ENCODE measurements at places on chromosomes 12 and 14.

DNA sequence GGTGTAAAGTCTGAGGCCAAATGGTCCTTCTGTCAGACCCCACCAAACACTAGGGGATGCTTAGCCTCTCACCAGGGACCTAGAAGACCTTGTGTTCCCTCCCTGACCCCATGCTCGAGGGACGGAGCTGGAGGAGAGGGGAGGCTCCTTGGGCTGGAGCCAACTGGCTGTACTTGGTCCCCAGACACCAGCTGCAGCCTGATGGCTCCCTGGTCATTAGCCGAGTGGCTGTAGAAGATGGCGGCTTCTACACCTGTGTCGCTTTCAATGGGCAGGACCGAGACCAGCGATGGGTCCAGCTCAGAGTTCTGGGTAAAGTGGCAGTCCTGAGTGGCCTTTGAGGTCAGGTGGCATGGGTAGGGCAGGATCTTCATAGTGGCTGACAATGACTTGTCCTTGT, 29.0 kb downstream of the PAPLN start:
- no peak for DNase-seq

DNA sequence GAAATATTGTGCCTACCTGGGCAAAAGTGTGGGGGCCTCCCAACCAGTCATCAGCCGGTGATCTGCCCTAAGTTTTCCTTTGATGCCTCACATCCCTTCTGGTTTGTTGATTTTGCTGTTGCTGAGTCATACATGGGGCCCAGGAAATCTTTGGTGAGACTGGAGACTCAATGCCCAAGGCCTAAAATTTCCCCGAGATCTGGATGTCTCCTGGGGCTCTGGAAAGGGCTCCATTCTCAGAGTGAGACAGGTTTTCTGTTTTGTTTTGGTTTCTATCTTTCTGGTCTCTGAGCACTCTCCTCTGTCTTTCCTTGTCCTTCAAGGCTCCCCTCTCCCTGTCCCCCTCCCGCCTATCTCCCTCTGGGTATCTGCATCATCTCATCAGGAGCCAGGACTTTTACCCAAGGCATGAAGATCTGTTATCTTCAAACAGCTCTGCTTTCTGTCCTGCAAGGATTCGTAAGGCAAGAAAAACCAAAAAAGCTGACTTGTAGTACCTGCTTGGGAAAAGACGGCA, 152.8 kb upstream of the MAX start:
- DNase-seq, result no peak

- DNase-seq, result no peak
These were observed 5.0 kb upstream of the DUSP6 start for GRCh38 chr12:89357297-89357730.

DNA sequence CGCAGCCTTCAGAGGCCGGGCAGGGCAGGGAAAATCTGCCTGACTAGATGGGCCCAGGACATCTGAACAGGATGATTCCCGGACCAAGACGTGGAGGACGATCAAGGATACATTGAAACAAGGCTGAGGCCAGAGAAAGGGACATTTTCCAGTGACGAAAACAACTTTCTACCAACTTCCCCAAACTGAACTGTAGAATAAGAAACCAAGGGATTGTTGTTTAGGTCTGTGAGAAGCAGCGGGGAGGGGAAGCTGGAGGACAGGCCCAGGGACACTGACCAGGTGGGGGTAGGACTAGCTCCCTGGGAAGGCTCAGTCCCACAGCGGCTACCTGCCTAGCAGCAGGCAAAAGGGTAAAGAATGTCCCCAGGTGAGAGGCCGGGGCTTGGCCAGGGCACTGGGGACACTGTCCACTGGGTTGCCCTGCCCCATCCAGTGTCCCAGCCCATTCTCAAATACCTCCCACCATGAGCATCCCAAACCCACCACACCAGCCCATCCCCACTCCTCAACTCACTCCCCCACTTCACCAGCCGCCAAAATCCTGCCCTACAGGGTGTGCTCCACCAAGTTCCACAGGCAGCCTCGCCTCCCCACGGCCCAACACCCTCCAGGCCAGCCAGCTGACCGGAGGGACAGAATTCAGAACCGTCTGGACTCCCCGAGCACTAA, 995 bp downstream of the TNFRSF1A start:
- DNase-seq, result no peak

DNA sequence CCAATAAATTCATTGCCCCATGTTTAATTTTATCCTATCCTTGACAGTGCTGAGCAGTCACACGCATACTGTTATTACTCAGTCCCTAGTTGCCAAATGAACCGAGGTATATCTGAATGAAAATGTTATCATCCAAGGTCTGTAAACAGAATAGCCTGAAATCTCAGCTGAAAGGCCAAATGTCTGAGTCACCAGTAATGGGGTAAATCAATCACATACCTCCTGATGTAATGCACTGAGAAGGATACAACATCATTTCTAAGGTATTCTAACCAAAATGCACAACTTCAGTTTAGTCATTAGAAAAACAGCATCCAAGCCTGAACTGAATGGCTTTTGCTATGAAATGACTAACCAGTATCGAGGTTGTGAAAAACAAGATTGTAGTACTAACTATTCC, 228.6 kb downstream of the DPF3 start:
- no peak for DNase-seq

- no peak for DNase-seq
These were observed 823 bp upstream of the RAB5B start for GRCh38 chr12:55972911-55973598.

DNA sequence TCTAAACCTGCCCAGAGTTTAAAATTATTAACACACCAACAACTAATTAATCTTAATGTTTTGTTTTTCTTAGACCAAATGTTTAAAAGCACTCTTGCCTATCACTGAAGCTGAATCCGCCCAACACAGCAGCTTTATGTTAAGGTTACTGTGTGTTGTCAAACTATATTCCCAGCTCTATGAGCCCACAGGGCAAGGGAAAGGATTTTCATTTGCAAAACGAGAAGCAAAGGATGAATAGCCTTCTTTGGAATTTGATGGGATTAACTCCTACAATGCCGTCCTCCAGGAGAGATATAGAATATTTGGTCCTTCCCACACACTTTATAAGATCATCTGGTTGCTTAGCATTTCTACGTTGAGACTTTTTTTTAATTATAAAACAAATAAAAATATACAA, 43.7 kb downstream of the DUSP16 start:
- DNase-seq, result no peak

- DNase-seq, result no peak
These were observed 5.0 kb upstream of the EPS8 start for GRCh38 chr12:15794196-15794595.

GRCh38 chr12:69284131-69284530, 44.8 kb downstream of the CPSF6 start:
- DNase-seq, result peak; percentile 10

DNA sequence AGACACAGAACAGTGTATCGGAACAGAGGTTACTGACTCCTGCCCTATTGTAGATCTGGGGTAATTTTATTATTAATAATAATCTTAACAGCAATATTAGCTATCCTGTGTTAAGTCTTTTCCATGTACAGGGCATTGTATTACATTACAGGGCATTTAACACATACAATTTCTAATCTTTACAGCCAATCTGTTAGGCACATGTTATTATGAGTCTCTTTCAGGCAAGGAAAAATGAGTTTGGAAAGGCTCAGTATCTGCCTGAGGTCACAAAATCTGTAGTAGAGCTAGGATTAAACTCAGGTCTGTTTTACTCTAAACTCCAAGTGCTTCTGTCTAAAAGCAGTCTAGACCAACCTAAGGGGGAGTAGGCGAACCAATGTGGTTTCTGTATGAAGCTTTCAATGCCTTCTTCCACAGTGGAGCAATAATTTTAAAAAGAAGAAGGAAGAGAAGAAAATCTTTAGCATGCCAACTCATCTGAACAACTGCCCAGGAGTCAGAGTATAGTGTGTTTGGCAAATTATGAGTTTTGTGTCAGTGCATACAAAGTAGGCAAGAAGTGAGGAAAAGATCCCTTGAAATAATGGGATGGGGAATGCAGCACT, 192.6 kb downstream of the CHST11 start:
- DNase-seq, result no peak

- no peak for DNase-seq
These were observed 361.9 kb upstream of the FKBP4 start for GRCh38 chr12:2432856-2433255.

DNA sequence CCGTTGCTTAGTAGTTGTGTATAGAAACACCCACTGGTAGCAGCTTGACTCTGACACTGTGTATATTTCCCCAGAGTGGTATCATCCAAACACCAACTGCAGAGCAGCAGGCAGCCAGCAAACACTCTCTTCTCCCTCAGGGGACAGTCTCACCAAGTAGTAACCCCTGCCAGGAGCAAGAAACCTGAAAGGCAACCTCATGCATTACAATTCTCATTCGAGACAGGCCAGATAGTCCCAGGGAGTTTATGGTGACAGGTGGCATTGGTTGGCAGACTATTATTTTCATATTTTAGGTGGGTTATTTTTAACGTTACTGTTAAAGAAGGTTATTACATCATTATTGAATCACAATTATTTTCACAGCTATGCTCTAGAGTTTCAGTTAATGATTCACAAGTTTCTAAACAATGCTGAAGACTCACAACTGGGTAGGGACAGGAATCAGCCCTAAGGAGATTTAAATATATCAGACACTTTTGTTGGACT, 222.8 kb downstream of the EGLN3 start:
- DNase-seq, result no peak

- no peak for DNase-seq
These were observed 19.9 kb downstream of the CCND2 start for GRCh38 chr12:4293299-4293965.

- DNase-seq, result no peak
These were observed 156.7 kb downstream of the NUAK1 start for GRCh38 chr12:105982022-105982421.

DNA sequence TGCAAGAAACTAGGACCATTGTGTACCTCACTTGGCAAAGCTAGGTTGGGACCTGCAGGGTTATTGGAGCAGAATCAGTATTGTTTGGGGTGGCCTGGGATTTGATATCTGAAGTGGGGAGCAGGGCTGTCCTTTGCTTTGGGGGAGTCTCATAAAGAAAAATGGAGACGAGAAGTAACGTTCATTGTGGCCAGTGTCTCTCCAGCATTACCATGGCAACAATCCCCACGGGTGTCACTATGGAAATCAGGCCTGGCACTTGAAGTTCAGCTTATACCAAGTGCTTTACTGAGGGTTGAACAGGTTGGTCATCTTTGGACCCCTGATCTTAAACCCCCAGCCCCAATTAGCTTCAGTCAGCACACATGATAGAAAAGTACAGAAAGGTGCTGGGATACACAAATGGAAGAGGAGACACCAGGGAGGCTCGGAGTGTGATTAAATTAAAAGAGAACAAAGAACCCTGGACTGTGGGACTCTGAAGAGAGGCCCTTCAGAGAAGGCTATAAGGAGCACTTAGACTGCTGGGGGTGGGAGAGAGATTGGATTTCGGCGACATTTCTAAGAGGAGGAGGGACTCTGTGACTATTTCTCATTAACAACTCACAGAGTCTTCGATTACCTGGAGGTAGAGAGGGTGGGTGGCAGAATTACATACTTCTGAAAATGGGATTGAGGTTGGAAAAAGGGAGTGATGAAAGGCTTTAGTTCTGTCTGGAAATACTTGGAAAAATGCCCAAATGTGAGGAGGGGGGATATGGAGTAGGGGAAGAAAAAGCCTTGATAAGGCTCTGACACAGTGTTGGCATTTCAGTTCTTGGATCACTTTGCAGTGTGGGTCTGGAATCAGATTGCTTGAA, 3.7 kb downstream of the KIF5A start:
- no peak for DNase-seq

GRCh38 chr12:113190761-113191160, 5.2 kb downstream of the RITA1 start:
- DNase-seq, result no peak

GRCh38 chr14:105908006-105908405, 381.6 kb downstream of the TMEM121 start:
- no peak for DNase-seq

- no peak for DNase-seq
These were observed 4.3 kb upstream of the KRT72 start for GRCh38 chr12:52605542-52605941.

- no peak for DNase-seq
These were observed 13.0 kb upstream of the SERPINA12 start for GRCh38 chr14:94522115-94522724.

DNA sequence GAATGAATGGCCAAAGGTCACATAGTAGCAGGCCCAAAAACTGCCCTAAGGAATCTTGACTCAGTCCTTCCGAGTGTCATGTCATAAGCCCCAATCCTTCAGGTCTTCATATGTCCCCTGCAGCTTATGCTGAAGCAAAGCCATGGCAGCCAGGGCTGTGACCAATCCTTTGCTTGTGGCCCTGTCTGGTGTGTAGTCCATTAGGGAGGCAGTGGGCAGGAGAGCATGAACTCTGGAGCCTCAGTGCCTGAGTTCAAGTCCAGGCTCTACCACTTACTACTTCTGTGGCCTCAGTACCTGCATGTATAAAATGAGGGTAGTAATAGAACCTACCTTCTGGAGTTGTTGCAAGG, 20.3 kb downstream of the PLEKHG3 start:
- DNase-seq, result no peak

- no peak for DNase-seq
These were observed 233.4 kb downstream of the MSRB3 start for GRCh38 chr12:65511912-65512311.

- DNase-seq, result no peak
These were observed 14.1 kb downstream of the OR6J1 start for GRCh38 chr14:22630066-22630465.

DNA sequence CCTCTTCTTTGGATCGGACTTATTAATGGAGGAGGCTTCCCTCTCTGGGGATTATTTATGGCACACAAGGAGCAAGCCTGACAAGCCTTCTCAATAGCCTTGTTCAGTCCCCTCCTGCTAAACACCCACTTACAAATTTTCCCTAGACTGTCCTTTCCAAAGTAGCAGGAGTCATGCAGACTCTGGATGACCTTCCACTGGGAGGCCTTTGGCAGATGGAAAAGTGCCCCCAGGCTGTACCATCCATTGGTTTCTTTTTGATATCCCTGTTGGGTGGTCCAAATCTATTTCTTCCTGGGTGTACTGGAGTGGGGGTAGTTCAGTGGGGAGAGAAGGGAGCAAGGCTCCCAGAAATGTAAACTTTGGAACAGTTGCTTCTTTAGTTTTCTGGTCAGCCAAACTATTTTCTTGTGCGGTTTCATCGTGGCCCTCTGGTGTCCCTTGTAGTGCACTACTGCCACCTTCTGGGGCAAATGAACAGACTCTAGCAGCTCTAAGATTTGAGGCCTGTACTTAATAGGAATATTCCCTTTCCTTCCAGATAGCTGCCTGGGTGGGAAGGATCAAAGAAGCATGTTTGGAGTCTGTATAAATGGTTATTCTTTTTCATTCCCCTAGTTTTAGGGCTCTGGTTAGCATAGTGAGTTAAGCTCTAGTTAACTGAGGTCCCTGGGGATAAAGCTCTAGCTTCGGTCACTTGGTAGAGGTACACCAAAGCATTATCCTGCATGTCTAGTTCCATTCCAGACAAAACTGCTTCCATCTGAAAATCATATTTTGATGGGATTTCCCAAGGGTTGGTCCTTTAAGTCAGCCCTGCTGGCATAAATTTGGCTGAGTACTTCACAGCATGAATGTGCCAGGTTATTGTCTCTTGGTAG, 409.5 kb downstream of the SLC6A15 start:
- DNase-seq, result no peak

GRCh38 chr12:1217191-1217949, 226.3 kb downstream of the ERC1 start:
- DNase-seq, result no peak

- no peak for DNase-seq
These were observed 161.7 kb upstream of the PARP11 start for GRCh38 chr12:4034921-4035320.
